ENCODE measurements at places on chromosomes 5 and 9. TPM values are rescaled to one million over a fixed set of nuclear protein-coding genes. Genes with fewer than 3 reads are reported as not detected.

Gene FOXD4L5
- polyA plus RNA-seq, result 0.27 TPM

Gene RPP25L
- 22.5 TPM for polyA plus RNA-seq

- no peak for DNase-seq
Measured at GRCh38 chr5:14071433-14071832, 71.7 kb upstream of the TRIO start.

DNA sequence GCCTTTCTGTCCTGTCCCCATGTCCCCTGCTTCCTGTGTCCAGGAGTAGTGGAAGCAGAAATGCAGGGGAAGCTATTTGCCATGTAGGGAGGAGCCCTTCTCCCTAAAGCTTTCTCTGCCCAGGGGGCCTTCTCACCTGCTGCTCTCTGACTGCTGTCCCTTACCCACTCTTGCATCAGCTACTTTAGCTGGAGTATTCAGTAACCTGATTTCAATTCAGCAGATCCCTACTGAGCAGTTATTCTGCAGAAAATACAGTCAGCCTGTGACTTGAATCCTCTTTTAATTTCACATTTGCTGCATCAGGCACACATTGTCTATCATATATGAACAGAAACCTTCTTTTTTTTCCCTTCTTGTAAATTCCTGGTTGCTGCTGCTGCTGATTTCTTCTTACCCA, 90.4 kb downstream of the MVB12B start:
- no peak for DNase-seq

DNA sequence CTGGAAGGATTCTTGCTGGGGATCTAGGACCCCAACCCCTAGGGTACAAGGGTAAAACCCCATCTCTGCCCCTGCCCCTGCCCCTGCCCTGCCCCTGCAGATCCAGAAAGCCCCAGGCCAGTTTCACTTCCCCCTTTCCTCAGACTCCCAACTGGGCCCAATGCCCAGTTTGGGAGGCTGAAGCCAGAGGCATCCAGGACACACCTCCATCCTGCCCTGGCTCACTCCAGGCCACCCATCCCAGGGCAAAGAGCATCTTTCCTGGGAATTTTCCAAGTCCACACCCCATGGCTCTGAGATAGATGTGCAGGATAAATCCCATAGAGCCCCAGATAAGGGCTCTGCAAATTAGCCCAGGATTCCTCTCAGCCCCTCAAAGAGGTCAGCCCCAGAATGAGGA, 17.4 kb downstream of the CNTFR start:
- no peak for DNase-seq

Gene NTRK2
- 105 TPM for polyA plus RNA-seq

DNA sequence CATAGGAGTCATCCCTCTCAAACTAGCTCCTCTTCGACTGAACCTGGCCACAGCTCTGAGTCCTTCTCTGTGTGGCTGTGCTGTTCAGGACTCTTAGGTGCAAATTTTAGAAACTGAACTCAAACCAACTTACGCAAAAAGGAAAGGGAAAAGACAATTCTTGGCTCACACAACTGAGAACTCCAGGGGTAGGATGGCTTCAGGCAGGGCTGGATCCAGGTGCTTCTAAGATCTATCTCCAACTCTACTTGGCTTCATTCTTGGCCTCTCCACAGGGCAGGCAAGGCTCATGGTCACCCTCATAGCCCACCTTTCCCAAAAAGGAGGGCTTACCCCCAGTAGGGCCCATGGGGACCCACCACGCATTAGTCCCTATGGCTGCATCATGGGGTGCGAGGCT, 8.1 kb downstream of the ASS1 start:
- DNase-seq, result no peak

Gene FOXI1
- 4.8 TPM for polyA plus RNA-seq

Gene PTCH1
- 33.8 TPM for polyA plus RNA-seq

- DNase-seq, result no peak
Measured at GRCh38 chr9:93254806-93255493, 71.0 kb downstream of the WNK2 start.

DNA sequence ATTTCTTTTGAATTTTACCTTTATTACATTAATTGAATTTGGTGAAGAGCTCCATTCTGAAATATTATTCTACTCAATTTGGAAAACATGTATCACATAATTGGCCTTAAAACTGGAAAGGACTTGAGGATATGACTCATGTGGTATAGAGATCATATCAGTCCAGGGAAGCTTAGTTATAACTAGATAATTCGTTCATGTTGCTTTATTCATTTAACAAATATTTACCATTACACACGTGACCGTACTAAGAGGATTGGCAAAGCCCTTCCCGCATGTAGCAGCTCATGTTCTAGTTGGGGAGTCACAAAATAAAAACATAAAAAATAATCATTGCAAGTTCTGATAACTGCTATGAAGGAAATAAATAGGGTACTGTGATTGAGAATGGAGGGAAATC, 1816.5 kb downstream of the MAT2B start:
- no peak for DNase-seq
